ENCODE measurements at places on chromosomes 1 and 21. TPM values are rescaled to one million over a fixed set of nuclear protein-coding genes. Genes with fewer than 3 reads are reported as not detected.

Gene ALX3
- total RNA-seq: not detected

Gene APCS
- not detected for total RNA-seq

Gene STRIP1
- total RNA-seq: 20.1 TPM

Gene SRSF4
- 42.4 TPM for total RNA-seq

Gene S100A7
- total RNA-seq: not detected

Gene TSPAN1
- total RNA-seq: 2.9 TPM

Gene C1orf141
- total RNA-seq: not detected

Gene GSTM2
- 41.4 TPM for total RNA-seq

Gene RAB7B
- 0.15 TPM for total RNA-seq

Gene NOS1AP
- total RNA-seq: 0.40 TPM

Gene NTRK1
- not detected for total RNA-seq

Gene FABP3
- total RNA-seq: 1,225 TPM

Gene RXRG
- total RNA-seq: 4.7 TPM

Gene ZMYM4
- 25.3 TPM for total RNA-seq

Gene ASPM
- total RNA-seq: 0.05 TPM

Gene IVL
- not detected for total RNA-seq

Gene IGSF21
- 0.66 TPM for total RNA-seq

Gene SERTAD4
- 0.41 TPM for total RNA-seq

Gene CD164L2
- total RNA-seq: not detected

Gene AQP10
- total RNA-seq: not detected

Gene KANK4
- 0.16 TPM for total RNA-seq

Gene SLC44A5
- not detected for total RNA-seq

Gene TMPRSS15
- total RNA-seq: not detected

Gene G0S2
- total RNA-seq: 46.8 TPM

Gene DCLRE1B
- 1.7 TPM for total RNA-seq

Gene CLCA4
- not detected for total RNA-seq

Gene KCNH1
- 0.46 TPM for total RNA-seq

Gene BRDT
- total RNA-seq: not detected

Gene SLAMF7
- 0.81 TPM for total RNA-seq

Gene MYOC
- total RNA-seq: 5.0 TPM

Gene FAF1
- total RNA-seq: 87.1 TPM

Gene VASH2
- total RNA-seq: not detected

Gene HSD3B1
- not detected for total RNA-seq

Gene DCDC2B
- total RNA-seq: not detected

Gene IGSF3
- total RNA-seq: 1.2 TPM

Gene RBM11
- not detected for total RNA-seq
